ENCODE measurements at places on chromosomes 16 and 17.

DNA sequence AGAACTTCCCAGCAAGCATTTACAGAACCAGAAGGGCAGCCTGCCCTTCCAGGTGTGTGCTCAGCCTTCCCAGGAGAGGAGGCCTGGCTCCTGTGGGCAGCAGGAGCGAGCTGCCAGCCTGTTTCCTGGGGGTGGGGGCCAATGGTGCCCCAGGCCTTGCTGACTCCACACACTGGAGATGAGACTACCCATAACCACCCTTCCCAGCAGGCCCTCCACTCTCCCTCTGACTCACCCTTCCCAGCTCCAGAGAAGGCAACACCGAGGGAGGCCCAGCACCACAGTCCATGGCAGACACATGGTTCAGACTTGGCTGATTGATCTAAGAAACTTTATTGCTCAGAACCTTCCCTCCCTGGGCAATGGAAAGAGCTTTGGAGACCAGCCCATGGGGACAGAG lies 1.8 kb upstream of the PRSS53 start:
- DNase-seq: peak; percentile 45

DNA sequence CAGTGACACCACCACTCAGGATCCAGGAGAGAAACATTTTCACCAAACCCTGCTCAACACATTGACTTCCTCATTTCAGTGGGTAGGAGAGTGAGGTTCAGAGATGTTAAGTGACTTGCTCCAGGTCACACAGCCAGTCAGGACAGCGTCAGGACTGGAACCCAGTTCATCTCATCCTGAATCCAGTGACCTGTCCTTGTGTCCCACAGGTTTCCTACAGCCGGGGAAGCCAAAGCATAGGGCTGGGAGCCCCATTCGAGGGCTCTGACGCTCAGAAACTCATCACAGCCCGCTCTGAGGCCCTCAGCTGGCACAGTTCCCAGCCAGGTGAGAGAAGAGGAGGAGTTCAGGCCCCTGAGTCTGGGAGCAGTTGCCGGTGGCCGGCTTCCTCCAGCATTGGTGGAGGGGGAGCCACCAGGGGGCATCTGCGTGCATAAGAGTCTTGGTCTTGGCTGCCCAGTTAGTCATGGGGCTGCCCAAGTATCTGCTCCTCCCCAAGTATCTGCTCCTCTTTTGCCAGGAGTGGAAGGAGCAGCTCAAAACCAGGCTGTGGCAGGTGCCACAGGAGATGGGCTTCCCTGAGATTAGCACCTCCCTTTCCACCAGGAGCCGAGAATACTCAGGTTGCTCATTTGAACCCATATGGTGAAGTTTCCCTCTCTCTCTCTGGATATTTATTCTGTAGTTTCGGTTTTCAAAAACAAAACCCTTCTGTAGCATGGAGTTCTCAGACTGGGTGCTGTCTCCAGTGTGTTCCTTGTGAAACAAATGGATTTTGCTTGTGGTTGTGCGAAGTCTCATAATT lies 56.0 kb downstream of the TNFRSF13B start:
- DNase-seq: peak; percentile 50

- no peak for DNase-seq
Measured at GRCh38 chr16:86134802-86135461, 236.0 kb downstream of the IRF8 start.

- DNase-seq: peak; percentile 92
Measured at GRCh38 chr17:7281074-7281952, at the start of gene SLC2A4. SLC2A4 (plus strand) TSS chr17:7281718; CDS start chr17:7281935, 217 bp downstream.

DNA sequence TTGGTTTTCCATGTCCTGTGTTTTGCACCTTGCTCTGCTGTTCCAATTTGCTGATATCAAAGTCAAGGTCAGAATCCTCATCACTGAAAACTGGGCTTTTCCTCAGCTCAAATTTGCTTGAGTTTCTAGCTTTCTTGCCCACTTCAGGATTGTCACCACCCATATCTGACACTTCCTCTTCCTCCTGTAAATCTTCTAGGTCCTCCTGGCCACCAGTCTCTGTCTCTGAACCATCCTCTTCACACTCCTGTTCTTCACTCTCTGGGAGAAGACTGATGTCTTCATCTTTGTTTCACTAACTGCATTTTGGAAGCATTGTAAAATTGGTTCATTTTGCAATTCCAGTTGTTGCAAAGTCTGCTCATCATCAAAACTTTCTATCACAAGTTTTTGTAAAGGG lies 63.4 kb upstream of the RBL2 start:
- DNase-seq: no peak
